Activated CD4-positive, alpha-beta T cell treated with anti-CD3 and anti-CD28 coated beads, Interleukin-2, amount 10 ng/mL, durations not matched to agents 7 days and 5 days (primary cell): ENCODE measurements at places on chromosomes 3 and 15. TPM values are rescaled to one million over a fixed set of nuclear protein-coding genes. Genes with fewer than 3 reads are reported as not detected.

Gene EXD1
- not detected for total RNA-seq

Gene PSMD6
- 73.4 TPM for total RNA-seq

Gene CYP19A1
- total RNA-seq, result not detected

Gene GRIP2
- total RNA-seq, result 0.45 TPM

Gene BSN
- 0.07 TPM for total RNA-seq
